Right cardiac atrium (tissue), 5 donors: ENCODE measurements at places on chromosomes 1 and 21.

GRCh38 chr21:15852146-15852545, 122.4 kb downstream of the USP25 start:
- DNase-seq: no peak

- no peak for DNase-seq
These were observed 86.0 kb downstream of the SLC25A24 start for GRCh38 chr1:108114033-108114599.

DNA sequence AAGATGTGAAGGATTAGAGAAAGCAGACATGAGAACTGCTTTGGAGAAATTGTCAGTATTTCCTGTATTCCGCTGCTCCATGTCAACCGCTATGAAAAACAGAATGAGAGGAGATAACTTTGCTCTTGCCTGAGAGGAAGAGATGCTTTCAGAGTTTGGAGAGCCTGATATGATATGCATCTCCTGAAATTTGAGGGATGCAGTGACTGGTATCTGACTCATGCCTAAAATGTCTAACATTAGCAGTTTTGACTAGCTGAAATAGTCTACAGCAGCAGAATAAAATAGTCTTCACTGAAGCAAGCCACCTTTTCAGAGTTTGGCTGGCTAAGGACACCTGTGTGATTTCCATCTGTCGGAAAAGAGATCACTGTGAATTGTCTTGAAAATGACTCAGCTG, 165.8 kb upstream of the LRRC7 start:
- DNase-seq: no peak

GRCh38 chr21:36697851-36698384, 997 bp upstream of the SIM2 start:
- no peak for DNase-seq

DNA sequence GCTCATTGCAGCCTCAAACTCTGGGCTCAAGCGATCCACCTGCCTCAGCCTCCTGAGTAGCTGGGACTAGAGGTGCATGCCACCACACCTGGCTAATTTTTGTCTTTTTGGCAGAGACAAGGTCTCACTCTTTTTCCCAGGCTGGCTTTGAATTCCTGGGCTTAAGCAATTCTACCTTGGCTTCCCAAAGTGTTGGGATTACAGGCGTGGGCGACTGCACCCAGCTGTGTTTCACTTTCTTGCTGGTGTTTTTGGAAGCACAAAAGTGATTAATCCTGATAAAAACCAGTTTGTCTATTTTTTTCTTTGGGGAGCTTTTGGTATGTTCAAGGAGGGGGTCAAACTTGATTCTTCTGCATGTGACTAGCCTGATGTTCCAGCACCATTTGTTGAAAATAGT, 19.3 kb downstream of the RNF11 start:
- no peak for DNase-seq

- no peak for DNase-seq
These were observed 26.2 kb downstream of the ENAH start for GRCh38 chr1:225626698-225627097.

DNA sequence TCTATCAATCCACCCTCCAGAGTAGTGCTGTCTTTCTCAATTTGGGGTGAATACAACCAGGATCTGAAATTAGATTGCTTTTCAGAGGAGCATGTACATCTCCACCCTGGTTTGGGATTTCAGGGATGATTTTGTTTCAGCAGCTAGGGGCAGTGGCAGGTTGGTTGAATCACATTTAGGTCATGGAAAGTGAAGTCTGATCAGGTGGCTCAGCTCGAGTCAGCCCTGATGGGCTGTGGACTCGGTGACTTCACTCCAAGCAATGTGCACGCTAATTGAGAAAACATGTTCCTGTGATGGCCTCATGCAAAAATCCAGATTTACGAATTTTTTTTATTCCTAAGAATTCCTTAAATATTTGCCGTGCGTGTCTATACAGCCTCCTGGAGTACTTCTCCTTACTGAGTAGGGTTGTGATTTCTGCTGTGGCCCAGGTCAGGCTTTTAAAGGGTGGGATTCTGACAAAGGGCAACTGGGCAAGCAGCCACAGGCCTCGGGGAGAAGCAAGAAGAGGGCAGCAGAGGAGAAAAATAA, 7.5 kb downstream of the NGF start:
- no peak for DNase-seq

- DNase-seq: no peak
These were observed 2.5 kb downstream of the KRTAP10-4 start for GRCh38 chr21:44576025-44576420.

DNA sequence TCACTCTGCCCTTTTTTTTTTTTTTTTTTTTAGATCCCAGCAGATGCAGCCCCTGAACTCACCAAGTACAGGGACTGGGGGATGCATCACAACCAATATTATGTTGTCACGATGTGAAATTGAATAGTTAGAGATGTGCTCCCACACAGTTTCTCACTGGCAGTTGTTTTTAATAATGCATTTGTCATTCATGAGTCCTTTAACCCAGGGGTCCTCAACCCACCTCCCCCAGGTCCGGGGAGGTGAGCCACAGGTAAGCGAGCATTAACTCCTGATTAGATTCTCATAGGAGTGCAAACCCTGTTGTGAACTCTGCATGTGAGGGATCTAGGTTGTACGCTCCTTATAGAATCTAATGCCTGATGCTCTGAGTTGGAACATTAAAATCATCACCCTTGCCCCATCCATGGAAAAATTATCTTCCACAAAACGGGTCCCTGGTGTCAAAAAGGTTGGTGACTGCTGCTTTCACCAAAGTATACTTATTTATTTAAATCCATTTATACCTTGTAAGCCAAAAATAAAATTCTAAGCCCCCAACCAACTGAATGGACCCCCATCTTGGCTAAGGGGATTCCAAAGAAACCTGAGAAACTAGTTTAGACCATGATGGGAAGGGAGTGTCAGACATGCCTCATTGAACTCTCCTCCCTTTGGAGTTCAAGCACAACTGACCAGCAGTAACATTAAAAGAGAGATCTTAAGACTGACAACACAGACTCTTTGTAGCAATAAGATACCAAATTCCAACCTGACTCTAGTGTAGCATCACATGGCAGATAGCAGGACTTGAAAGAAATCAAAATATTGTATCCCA, 119.3 kb upstream of the ATP1A1 start:
- DNase-seq: no peak

DNA sequence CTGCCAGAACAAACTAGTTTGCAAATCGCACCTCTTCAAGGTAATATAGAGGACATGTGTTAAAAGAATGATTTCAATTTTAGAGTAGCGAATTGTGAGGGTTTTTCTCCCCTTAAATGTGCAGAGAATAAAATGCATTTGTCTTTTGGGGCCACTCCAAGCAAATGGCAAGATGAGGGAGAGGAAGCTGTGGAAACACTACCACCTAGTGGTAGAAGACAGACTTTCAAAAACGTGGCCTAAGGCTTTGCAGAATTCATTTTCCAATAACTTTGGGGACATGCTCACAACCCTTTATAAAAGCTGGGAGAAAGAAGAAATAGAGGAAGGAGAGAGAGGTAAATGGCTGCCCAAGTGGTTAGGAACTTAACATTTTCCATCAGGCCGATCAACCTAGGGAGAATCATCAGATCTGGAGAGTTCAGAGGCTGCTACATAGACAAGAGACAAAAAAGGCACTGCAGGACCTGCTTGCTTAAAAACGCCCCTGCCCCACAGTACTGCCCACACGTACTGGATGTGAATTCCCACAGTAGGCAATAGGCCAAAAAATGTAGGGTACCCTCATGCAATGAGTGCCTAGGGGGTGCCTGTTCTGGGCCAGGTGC, 15.7 kb upstream of the RCAN1 start:
- DNase-seq: no peak

- no peak for DNase-seq
These were observed 303.6 kb downstream of the LMO4 start for GRCh38 chr1:87632232-87632631.

GRCh38 chr1:16464917-16465625, 24.5 kb downstream of the NECAP2 start:
- DNase-seq: no peak

DNA sequence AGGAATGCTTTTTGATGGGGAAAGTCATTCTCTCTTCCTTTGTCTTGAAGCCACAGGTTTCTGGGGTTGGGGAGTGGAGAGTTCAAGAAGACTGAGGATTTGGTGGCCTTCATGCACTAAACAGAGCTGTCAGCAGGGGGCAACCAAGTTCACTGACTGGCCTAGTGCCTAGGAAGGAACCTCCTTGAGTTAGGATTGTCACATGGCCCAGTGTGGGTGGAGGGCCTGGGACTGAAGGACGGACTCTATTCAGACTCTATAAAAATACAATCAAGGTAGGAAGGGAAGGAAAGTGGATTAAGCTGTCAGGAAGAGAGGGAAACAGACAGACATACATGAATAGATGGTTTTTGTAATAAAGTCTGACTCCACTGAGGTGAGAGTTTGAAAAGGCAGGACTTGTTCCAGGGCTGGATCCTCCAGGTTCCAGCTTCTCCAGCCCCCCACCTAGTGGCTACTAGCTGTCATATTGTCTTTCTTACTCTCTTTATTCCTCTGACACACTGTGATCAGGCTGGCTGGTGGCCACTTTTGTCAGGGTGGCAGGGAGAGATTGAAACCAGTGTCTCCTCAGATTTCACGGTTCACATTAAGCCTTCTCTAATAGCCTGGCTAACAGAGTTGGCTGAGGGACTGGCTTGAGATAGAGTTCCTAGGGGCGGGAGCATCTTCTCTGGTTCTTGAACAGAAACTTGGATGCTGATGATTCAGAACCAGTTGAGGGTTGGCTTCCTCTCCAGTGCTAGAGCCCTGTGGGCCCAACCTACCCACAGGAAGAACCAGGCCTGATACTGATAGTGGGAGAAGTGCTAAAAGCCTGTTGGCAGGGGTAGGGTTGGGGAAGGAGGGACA, 4.1 kb upstream of the SH3BGRL3 start:
- DNase-seq: peak; percentile 91

GRCh38 chr1:47351305-47351704, 17.7 kb downstream of the CMPK1 start:
- no peak for DNase-seq

GRCh38 chr1:8397511-8397910, 79.6 kb downstream of the SLC45A1 start:
- no peak for DNase-seq

- DNase-seq: no peak
These were observed 84.3 kb upstream of the ARHGAP29 start for GRCh38 chr1:94321662-94322061.

- no peak for DNase-seq
These were observed 615.4 kb downstream of the KIF26B start for GRCh38 chr1:245770156-245770555.

DNA sequence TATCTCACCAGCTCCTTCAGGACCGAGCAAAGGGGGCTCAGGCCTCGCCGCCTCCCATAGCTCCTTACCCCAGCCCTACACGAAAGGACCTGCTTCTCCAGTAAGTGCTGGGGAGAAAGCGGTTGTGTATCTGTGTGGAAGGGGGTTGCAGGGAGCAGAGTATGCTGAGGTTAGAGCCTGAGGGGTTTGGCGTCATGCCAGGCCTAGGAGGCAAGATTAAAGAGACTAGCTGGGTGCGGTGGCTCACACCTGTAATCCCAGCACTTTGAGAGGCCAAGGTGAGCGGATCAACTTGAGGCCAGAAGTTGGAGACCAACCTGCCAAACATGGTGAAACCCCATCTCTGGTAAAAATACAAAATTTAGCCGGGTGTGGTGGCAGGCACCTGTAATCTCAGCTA, 14.1 kb upstream of the RASSF5 start:
- DNase-seq: no peak

GRCh38 chr1:29505532-29506220, 269.4 kb downstream of the PTPRU start:
- no peak for DNase-seq

- DNase-seq: no peak
These were observed 61.5 kb downstream of the KCNK1 start for GRCh38 chr1:233675446-233675845.

GRCh38 chr1:218588540-218589172, 243.5 kb downstream of the TGFB2 start:
- DNase-seq: no peak

DNA sequence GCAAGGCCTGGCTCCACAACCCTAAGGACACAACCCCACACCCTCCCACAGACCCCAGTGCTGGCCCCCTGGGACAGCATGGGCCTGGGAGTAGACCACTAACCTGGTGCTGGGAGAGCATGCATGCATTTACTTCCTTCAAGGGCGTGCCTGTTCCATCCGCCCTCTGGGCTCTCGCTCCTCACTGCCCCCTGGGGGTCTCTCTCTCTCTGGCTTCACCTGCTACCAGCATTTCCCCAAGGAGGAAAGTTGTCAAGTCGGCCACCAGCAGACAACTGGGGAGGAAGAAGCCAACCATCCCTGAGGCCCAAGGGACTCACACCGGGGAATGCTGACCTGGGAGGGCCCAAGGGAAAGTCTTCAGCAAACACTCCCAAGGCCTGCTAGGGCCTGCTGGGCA, 6.5 kb downstream of the LRP8 start:
- no peak for DNase-seq

- no peak for DNase-seq
These were observed 6.1 kb downstream of the MTOR start for GRCh38 chr1:11256299-11256698.

DNA sequence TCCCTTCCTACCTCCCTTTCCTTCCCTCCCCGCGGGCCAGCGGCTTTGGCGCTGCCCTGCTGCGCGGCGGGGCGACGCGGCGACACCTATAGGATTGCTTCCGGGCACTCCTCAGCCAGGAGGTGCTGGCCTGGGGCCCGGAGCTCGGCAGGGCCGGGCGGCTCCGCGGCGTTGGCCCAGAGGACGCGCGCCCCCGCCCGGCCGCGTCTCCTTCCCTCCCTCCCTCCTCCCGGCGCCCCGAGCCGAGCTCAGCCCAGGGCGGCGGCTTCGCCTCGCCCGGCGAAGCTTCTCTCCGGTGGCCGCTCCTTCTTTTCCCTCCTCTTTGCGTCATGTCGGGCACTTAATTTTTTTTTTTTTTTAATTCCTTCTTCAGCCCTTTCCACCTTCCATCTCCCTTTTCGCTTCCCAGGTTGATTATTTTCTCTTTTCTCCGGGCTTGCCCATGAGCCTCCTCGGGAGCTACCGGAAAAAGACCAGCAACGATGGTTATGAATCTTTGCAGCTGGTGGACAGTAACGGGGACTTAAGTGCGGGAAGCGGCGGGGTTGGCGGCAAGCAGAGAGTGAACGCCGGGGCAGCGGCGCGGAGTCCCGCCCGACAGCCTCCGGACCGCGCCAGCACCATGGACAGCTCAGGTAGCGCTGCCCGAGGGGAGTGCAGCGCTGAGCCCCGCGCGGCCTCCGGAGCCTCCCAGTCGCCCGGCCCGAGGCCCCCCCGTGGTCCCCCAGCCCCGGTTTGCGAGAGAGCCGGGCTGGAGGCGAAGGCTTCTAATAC, at the start of gene DNAJC6:
Gene DNAJC6, plus strand, starts transcription at position 240 of the 774 bp plus-strand sequence. Its CDS starts 203 bp downstream, at position 443.
- peak; percentile 91 for DNase-seq
